Natural killer cell (primary cell): ENCODE measurements at places on chromosomes 2 and 18. TPM values are rescaled to one million over a fixed set of nuclear protein-coding genes. Genes with fewer than 3 reads are reported as not detected.

UGT1A10 gene
- total RNA-seq, result not detected

FAM161A gene
- 0.68 TPM for total RNA-seq

CIB4 gene
- not detected for total RNA-seq

MEP1B gene
- total RNA-seq, result not detected

MC2R gene
- total RNA-seq, result not detected

GPAT2 gene
- total RNA-seq, result 2.3 TPM

BOLA3 gene
- total RNA-seq, result 13.8 TPM

TSGA10 gene
- total RNA-seq, result 8.4 TPM

SCYGR4 gene
- not detected for total RNA-seq

TWIST2 gene
- not detected for total RNA-seq

KLF7 gene
- 32.4 TPM for total RNA-seq

CD8A gene
- 85.3 TPM for total RNA-seq

CRACDL gene
- 0.11 TPM for total RNA-seq

DES gene
- not detected for total RNA-seq

FER1L5 gene
- total RNA-seq, result not detected

DOK1 gene
- 23.9 TPM for total RNA-seq

DSG4 gene
- total RNA-seq, result not detected

NEB gene
- total RNA-seq, result 5.4 TPM

COL6A3 gene
- 0.10 TPM for total RNA-seq
